ENCODE measurements at places on chromosomes 6 and 20.
A peak's percentile ranks its signal among the peaks of the same experiment; 100 is the strongest.

GRCh38 chr20:13299401-13299800, 78.3 kb downstream of the ISM1 start:
- no peak for DNase-seq

GRCh38 chr6:31765910-31766794, 3.7 kb downstream of the SAPCD1 start:
- DNase-seq = no peak

DNA sequence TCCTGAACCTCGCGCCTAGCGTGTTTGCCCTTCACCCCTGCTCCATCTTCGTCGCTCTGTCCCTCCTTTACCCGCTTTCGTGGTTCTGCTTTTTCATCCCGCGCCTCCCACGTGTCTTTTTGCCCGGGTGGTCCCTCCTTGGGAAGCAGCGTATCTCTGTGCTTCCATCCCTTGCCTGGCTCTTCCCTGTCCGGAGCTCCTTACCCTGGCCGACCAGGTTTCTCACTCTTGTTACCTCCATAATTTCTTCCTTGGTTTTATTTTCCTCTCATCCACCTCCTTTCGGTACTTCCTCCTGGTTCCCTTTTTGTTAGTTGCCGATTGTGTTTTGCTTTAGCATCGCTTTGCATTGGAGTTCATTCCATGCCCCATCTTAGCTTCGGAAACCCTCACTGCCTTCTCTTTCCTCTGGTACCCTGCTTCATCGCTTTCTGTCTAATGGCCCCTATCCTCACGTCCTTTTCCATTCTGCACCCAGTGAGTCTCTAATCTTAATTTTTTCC, 735 bp downstream of the FAM135A start:
- DNase-seq = no peak

GRCh38 chr6:102114402-102114801, 720.9 kb downstream of the GRIK2 start:
- no peak for DNase-seq

GRCh38 chr6:4356899-4357659, 221.7 kb upstream of the ECI2 start:
- no peak for DNase-seq

DNA sequence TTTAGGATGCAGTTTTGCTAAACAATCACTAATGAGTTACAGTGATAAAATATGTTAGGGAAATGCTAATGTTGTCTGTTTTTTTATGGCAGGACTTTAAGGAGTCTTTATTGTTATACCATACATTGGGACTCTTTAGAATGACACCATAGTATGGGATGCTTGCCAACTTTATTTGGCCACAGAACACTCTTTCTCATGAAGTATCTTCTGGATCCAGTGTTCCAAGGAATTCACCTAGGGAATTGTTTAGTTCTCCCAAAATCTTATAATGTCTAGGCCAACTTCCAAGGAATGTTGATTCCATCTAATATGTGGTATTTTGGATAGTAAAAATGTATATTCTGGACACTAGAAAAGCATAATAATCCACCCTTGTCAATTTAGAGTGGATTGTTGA, 3.3 kb downstream of the RIN2 start:
- no peak for DNase-seq

GRCh38 chr6:56689663-56690062, 47.0 kb upstream of the DST start:
- no peak for DNase-seq

DNA sequence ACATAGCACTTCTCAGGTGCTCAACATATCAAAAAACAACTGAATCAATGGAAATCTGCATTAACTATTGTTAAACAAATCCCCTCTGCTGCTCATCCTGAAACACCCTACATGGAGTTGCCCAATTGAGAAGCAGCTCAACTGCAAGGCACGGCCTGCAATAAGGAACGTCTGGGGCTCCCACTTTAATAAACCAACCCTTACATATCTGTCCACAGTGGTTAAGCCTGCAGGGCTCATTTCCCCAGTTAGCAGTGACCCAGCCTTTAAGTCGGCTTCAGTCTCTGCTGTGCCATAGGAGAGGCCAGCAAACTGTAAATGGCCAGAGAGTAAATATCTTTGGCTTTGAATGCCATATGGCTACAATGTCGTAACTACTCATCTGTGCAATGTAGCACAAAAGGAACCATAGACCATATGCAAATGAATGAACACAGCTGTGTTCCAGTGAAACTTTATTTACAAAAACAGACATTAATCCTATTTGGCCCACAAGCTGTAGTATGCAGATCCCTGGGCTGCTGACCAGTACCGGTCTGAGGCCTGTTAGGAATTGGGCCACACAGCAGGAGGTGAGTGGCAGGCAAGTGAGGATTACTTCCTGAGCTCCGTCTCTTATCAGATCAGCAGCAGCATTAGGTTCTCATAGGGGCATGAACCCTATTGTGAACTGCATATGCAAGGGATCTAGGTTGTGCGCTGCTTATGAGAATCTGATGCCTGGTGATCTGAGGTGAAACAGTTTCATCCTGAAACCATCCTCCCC, 522.7 kb upstream of the CDH4 start:
- no peak for DNase-seq

DNA sequence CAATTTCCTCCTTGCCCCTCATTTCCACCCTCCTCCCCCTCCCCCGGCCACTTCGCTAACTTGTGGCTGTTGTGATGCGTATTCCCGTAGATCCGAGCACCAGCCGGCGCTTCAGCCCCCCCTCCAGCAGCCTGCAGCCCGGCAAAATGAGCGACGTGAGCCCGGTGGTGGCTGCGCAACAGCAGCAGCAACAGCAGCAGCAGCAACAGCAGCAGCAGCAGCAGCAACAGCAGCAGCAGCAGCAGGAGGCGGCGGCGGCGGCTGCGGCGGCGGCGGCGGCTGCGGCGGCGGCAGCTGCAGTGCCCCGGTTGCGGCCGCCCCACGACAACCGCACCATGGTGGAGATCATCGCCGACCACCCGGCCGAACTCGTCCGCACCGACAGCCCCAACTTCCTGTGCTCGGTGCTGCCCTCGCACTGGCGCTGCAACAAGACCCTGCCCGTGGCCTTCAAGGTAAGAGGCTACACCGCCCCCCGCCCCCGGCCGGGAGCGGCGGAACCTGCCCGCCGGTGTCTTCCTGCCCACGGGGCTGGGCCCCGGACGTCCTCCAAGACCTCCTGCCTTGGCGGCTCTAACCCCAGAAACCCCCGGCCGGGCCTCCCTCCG, 44.9 kb upstream of the SUPT3H start:
- DNase-seq = peak; percentile 36

All from stimulated activated CD8-positive, alpha-beta memory T cell treated with anti-CD3 and anti-CD28 coated beads, Interleukin-15, amount 100 ng/mL, for 48 hours (primary cell).